ENCODE measurements at places on chromosomes 5 and 9. TPM values are rescaled to one million over a fixed set of nuclear protein-coding genes. Genes with fewer than 3 reads are reported as not detected.

TSSK1B gene
- polyA plus RNA-seq = not detected

TOR1B gene
- 19.2 TPM for polyA plus RNA-seq

ZFP37 gene
- polyA plus RNA-seq = 17.8 TPM

KIAA1191 gene
- 144 TPM for polyA plus RNA-seq

SHROOM1 gene
- polyA plus RNA-seq = 12.1 TPM

ZNF367 gene
- polyA plus RNA-seq = 15.1 TPM

FCN2 gene
- polyA plus RNA-seq = 0.20 TPM

ZSWIM6 gene
- 20.5 TPM for polyA plus RNA-seq

INSL6 gene
- 0.51 TPM for polyA plus RNA-seq

FABP6 gene
- polyA plus RNA-seq = 2.3 TPM

SPAG8 gene
- 8.7 TPM for polyA plus RNA-seq

IRGM gene
- 1.2 TPM for polyA plus RNA-seq

TTC16 gene
- 1.4 TPM for polyA plus RNA-seq

CAMSAP1 gene
- polyA plus RNA-seq = 20.5 TPM

CCNO gene
- 3.6 TPM for polyA plus RNA-seq

PLPP7 gene
- polyA plus RNA-seq = 0.76 TPM

GLRA1 gene
- polyA plus RNA-seq = not detected

TIMD4 gene
- polyA plus RNA-seq = 0.38 TPM

DMRT3 gene
- polyA plus RNA-seq = 0.08 TPM

PTPRD gene
- 130 TPM for polyA plus RNA-seq

RPL12 gene
- polyA plus RNA-seq = 1,820 TPM

WHRN gene
- polyA plus RNA-seq = 11.9 TPM

ICE1 gene
- polyA plus RNA-seq = 30.1 TPM

ORM2 gene
- 1.4 TPM for polyA plus RNA-seq

IL7R gene
- polyA plus RNA-seq = 11.0 TPM

HSPB3 gene
- polyA plus RNA-seq = 0.30 TPM

FCN1 gene
- 4.7 TPM for polyA plus RNA-seq

COL27A1 gene
- polyA plus RNA-seq = 145 TPM

HSD17B4 gene
- polyA plus RNA-seq = 210 TPM

KIAA1958 gene
- polyA plus RNA-seq = 14.7 TPM

TERT gene
- 0.28 TPM for polyA plus RNA-seq

APBA1 gene
- polyA plus RNA-seq = 8.2 TPM

SUB1 gene
- 236 TPM for polyA plus RNA-seq

DCANP1 gene
- polyA plus RNA-seq = 0.18 TPM

ROR2 gene
- polyA plus RNA-seq = 33.2 TPM

KCNV2 gene
- polyA plus RNA-seq = 0.15 TPM

MSMP gene
- 0.55 TPM for polyA plus RNA-seq

C5orf63 gene
- 18.1 TPM for polyA plus RNA-seq

C6 gene
- 3.4 TPM for polyA plus RNA-seq

SLC6A7 gene
- polyA plus RNA-seq = not detected

SVEP1 gene
- 27.8 TPM for polyA plus RNA-seq

PCDHGB1 gene
- polyA plus RNA-seq = 1.7 TPM

OCLN gene
- 46.8 TPM for polyA plus RNA-seq

C9orf85 gene
- 15.5 TPM for polyA plus RNA-seq

B4GALT7 gene
- polyA plus RNA-seq = 17.3 TPM

PDGFRB gene
- 206 TPM for polyA plus RNA-seq

CAMK2A gene
- 5.7 TPM for polyA plus RNA-seq

PIP5K1B gene
- polyA plus RNA-seq = 4.5 TPM

SPINK14 gene
- polyA plus RNA-seq = not detected

PKD2L2 gene
- 0.38 TPM for polyA plus RNA-seq

GHR gene
- polyA plus RNA-seq = 35.0 TPM

DUSP1 gene
- 124 TPM for polyA plus RNA-seq

ACTBL2 gene
- polyA plus RNA-seq = not detected

IRX2 gene
- 49.9 TPM for polyA plus RNA-seq

SHISAL2B gene
- 9.3 TPM for polyA plus RNA-seq

TYRP1 gene
- 9.8 TPM for polyA plus RNA-seq

Data from right lung (tissue), 10 donors.